Daoy (cell line): ENCODE measurements at places on chromosomes 7 and 10. TPM values are rescaled to one million over a fixed set of nuclear protein-coding genes. Genes with fewer than 3 reads are reported as not detected.
A peak's percentile ranks its signal among the peaks of the same experiment; 100 is the strongest.

- DNase-seq: peak; percentile 97
These were observed 13.2 kb downstream of the HDAC9 start for GRCh38 chr7:18508443-18509427.

DNA sequence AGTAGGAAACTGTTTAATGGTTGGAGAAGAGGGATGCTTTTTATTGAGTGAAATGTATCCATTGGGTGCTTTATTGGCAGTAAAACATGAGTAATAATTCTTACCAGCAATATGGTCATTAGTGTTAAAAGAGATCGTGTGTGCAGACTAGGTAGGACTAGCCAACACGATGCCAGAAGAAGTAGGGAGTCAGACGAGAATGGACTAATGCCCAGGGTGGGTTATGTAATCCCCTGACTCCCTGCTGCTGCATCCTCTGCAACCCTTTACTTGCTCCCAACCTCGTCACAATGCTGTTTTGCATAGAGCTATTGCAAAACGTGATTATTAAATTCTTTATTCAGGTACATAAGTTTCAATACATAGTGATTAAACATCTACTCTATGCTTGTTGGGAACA, 1213.7 kb downstream of the GATA3 start:
- no peak for DNase-seq

DNA sequence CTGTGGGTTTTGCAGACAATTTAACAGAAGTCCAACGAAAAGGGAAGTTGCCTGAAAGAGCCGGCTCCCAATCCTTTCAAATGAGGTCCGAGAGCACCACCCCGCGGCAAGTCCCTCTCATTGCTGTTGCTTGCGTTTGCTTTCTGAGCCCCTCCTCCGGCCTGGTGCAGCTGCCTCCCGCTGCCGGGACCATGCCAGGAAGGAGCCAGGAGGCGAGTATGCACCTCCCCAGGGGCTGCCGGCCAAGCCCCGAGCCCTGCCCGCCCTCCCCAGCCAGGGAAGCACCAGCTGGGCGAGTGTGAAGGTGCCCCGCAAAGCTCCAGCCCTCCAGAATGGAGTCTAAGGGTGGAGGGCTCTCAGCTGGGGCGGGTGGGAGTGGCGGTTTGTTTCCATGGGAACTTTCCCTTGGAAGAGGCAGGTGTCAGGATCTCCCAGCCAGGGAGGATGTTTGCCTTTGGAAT, 25.8 kb upstream of the PPP2R2D start:
- peak; percentile 75 for DNase-seq

DNA sequence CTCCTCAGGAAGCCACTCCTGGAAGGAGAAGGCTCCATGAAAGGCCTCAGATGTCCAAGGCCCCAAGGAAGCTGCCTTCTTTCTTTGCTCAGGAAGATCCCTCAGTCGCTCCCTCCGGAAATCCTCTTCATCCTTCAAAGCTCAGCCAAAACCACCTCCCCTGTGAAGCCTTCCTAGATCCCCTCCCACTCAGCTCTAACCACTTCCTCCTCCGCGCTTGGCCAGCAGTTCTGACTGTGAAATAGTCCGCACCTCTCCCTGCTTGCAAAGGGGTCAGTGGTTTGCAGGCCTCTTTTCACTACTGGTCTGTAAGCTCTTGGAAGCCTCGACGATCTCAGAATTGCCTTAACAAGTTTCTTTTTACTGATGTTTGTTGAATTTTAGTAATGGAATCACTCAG, 23.9 kb downstream of the PYROXD2 start:
- DNase-seq: peak; percentile 31

GRCh38 chr10:18949391-18949790, 99.2 kb upstream of the MALRD1 start:
- DNase-seq: no peak

GRCh38 chr7:74356589-74357315, 67.5 kb downstream of the CLIP2 start:
- DNase-seq: peak; percentile 65

- no peak for DNase-seq
These were observed 261.0 kb downstream of the WDR11 start for GRCh38 chr10:121112136-121112535.

DNA sequence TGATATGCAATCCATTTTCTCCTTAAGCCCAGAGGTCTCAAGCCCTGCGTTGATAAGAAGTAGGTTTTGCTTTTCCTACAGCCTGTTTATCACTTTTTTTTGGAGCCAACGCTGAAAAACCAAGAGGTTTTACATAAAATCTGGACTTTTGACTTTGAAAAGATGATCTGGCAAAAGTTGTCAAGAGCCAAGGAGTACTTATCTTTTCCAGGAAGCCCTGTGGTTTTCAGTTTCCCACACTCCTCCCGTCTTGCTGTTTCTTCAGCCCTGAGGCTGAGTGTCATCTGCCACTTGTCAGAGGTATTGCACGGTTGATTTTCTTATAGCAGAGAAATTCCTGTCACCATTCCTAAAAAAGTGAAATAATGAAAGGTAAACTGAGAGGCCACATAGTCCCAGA, 108.7 kb downstream of the TYW1 start:
- peak; percentile 16 for DNase-seq

DNA sequence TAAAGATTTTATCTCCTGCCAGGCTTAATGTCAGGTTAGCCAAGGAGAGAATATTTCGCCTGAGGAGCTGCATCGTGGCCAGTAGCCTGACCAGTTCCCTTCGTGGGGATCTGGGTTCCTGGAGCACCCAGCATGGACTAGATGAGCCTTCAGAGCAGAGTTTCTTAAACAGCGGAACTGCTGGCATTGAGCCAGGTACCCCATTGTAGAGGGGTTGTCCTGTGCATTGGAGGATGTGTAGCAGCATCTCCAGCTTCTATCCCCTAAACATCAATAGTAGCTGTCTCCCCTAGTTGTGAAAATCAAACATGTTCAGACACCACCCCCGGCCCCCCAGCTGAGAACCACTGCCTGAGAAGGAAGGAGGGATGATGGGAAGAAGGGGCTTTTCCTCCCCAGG, 36.2 kb downstream of the CDHR3 start:
- DNase-seq: no peak

DNA sequence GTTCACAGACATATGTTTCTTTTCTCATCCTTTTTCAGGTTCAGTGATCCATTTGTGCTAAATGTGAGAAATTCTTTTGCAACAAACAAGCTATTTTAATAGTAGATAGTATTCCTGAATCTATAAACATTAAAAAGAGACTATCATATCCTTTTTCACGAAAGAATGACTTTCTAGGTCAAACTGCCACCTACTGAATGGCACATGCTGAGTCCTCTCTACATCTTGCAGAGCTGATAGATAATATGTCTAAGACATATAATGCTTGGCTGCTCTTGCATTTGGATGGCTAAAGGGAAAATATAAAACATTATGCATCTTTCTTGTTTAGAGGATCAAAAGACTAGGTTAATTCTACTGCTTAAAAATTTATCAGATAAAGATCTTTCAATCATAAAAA, 114.1 kb upstream of the SLC26A5 start:
- no peak for DNase-seq

DNA sequence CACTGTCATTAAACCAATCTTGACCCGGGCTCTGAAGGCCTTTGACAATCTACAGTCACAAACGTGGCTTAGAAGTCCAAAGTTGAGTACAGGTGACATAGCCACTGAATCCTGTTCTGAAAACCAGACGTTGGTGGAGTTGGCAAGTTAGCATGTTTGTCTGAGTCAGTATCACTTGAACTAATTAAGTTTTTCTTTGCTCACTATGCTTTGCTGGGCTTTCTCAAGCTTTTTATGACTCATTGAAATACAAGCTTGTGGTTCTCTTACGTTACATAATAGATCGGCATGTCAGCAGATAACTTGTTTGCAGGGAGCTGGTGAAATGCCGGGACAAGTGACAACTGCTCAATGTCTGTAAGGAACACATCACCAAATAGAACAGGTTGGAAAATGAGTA, 53.8 kb downstream of the ARL5B start:
- DNase-seq: peak; percentile 67

GRCh38 chr7:156173748-156174353, 361.6 kb upstream of the SHH start:
- no peak for DNase-seq

- no peak for DNase-seq
These were observed 5.4 kb downstream of the PPP2R2D start for GRCh38 chr10:131906269-131906639.

- peak; percentile 47 for DNase-seq
These were observed 33.4 kb downstream of the CCDC6 start for GRCh38 chr10:59872892-59873463.

GRCh38 chr7:131015657-131015958, 281.6 kb upstream of the KLF14 start:
- DNase-seq: peak; percentile 75

GRCh38 chr10:108791030-108791429, 1132.3 kb downstream of the XPNPEP1 start:
- DNase-seq: no peak

GRCh38 chr7:157482517-157483087, 145.8 kb downstream of the DNAJB6 start:
- DNase-seq: no peak

DNA sequence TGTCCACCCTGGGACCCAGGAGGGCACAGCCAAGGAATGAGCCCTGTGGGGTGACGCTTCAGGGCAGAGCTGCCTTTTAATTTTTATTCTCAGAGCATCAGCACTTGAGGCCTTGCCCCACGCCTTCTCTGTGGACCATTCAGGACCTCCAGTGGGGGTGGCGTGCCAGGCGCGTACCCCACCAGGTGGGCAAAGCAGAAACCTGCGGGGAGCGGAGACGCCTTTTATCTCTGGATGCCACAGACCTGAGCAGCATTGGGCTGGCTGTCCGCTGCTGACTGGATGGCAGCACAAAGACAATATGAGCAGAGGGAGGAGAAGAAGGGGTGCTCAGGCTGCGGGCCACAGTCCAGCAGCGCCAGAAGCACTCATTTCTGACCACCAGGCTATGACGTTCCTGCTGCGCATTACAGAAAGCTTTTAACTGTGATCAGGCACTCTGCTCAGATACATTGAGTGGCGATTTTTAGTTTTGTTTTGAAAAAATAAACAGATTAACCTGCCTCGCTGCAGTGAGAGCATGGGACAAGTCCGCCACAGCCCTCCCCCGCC, 90.4 kb upstream of the ANLN start:
- no peak for DNase-seq

GRCh38 chr10:103491729-103492364, 1.7 kb upstream of the NEURL1 start:
- DNase-seq: peak; percentile 76

DNA sequence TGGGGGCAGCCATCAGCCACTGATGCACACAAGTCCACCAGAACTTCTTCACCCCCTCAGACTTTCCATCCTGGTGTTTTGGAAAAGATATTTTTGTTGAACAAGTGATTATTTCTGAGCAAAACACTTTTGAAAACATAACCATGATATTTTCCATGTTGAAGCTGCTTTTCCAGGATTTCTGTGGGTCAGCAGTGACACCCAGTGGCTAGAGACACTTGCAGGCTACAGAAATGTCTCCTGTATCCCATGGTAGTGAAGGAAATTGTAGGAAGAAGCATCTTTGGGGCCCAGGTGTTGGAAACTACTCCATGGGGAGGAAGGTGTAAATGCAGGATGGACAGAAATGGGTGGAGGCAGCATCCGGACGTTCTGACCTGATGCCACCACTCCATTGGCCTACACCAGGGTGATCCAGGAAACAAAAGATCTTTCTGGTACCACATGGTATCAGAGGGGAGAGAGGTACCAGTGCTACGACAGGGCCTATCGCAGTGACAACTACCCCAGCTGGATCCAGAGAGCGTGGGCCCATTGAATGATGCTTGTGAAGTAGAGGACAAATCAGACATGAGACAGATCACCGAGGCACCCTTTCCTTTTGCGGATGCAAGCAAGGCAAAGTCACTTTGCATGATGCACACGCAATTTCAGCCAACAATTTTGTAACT, 111.7 kb upstream of the COBL start:
- peak; percentile 21 for DNase-seq

- DNase-seq: no peak
These were observed 3.9 kb downstream of the RASGEF1A start for GRCh38 chr10:43262902-43263466.

DNA sequence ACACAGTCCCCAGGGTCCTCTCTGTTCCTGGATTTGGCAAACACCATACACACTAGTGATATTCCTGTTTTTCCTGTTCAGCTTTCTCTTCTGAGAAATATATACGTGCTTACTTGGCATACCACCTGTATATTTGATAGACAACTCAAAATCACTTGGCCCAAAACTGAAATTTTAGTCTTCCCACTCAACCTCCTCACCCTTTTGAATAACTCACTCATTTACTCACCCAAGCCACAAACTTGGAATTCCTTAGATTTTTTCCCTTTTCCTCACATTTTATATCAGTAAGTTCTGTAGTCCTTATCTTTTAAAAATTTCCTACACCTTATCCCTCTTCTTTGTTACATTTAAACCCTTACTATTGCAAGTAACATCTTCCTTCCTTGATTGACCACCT, 143.4 kb downstream of the PPP1R3A start:
- no peak for DNase-seq

DNA sequence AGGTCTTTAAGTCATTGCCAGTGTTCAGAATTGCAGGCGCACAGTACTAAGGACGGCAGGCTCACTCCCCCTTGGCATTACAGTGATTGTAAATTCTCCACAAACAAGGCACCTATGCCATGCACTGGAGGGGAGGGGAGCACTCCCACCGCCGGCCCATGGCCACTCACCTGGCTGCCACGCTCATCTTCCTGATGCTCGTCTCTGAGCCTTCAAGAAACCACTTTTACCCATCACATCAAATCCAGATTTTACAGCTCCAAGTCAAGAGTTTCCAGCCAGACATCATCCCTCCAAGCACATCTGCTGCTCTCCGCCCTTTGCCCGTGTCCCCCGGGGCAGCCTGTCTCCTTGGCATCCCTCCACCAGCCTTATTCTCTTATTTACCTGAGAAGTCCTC, 350.2 kb upstream of the SHH start:
- DNase-seq: no peak

GRCh38 chr7:127674361-127674760, 22.4 kb downstream of the SND1 start:
- DNase-seq: no peak

- DNase-seq: no peak
These were observed 13.0 kb upstream of the HUS1 start for GRCh38 chr7:47992446-47992845.

GRCh38 chr7:69748530-69748929, 150.3 kb downstream of the AUTS2 start:
- peak; percentile 37 for DNase-seq

Gene NPC1L1
- not detected in 2 replicates for total RNA-seq

Gene SEC24C
- 30.2 and 40.3 TPM in 2 replicates for total RNA-seq

Gene STRIP2
- 9.2 and 9.6 TPM in 2 replicates for total RNA-seq

Gene HACD1
- 25.0 and 41.9 TPM in 2 replicates for total RNA-seq

Gene CYP26A1
- total RNA-seq: 0.15 and 0.17 TPM in 2 replicates
